ENCODE measurements at places on chromosomes 4 and X.

- no peak for DNase-seq
Observed at GRCh38 chr4:86129546-86129945, 230.3 kb downstream of the MAPK10 start.

- DNase-seq = no peak
Observed at GRCh38 chr4:26931966-26932365, 71.3 kb downstream of the STIM2 start.

DNA sequence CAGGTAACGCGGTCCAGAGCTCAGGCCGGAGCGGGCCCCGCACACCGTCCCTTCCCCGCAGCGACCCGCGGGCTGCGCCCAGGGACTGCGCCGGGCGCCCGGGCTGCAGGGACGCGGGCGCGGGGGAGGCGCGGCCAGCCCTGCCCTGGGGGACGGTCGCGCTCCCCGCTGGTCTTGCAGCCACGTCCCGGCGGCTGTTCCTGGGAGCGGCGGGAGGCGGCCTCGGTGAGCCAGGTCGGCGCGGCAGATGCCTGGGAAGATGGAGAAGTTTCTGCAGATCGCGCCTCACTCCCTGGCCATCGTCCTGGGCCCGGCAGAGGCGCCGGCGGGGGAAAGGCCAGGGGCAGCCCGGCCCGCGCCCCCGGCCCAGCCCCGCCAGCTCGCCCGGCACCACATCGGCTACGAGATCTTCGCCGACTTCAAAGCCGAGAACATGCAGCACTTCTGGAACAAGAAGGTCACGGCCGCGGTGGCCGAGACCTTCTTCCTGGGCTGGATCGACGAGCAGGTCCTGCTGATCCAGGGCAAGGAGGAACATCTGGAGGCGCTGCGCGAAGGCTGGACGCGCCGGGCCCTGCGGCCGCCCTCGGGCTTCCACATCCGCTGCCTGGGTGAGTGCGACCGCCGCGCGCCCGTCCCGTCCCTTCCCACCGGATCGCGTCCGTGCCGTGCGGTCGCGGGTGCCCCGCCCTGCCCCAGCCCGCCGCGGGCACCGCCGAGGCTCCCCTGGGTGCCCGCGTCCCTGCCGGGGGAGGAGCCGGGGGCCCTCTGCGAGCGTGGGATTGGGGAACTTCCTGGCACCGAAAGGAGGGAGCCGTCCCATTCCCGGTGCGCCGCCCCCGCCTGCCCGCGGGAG, 107.4 kb upstream of the STOX2 start:
- no peak for DNase-seq

- no peak for DNase-seq
Observed at GRCh38 chr4:188268131-188268908, 129.1 kb downstream of the TRIML1 start.

DNA sequence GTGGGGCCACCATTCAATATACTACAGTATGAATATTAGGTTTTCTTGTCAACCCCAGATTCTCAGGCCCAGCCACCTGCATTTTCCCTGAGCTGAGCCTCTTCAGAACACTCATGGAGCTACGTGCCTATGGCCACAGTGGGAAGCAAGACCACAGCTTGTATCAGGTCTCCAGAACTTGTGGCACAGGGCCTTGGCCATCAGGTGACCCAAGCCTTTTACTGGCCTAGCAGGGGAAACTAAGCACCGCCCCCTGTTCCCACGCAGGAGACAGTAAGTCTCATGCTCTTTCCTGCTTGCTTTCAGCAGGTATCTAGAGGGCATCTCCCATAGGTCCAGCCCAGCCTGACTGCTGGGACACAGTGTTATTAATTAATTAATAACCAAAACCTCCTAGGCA, 138.4 kb upstream of the MAMLD1 start:
- DNase-seq = no peak

Measured in HFF-Myc (cell line).